ENCODE measurements at places on chromosomes 16 and 17. TPM values are rescaled to one million over a fixed set of nuclear protein-coding genes. Genes with fewer than 3 reads are reported as not detected.

DNA sequence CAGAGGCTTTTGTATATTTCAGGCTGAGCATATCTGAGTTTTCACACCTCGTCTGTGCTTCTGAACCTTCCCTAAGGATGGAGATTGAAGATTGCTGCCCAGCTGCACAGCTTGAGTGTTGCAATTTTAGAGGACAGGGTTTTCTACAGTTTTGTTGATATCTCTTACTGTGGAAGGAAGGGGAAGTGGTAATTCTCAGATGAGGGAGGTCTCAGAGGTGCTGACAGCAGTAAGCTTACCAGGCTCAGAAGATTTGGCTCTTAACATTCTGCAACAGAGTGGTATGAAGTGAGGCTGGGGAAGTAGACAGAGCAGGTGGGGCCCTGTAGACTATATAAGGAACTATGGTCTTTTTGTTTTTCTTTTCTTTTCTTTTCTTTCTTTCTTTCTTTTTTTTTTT lies 45.8 kb upstream of the ARHGAP17 start:
- DNase-seq, result no peak

- no peak for DNase-seq
Observed at GRCh38 chr16:85765211-85765610, 14.3 kb upstream of the C16orf74 start.

GRCh38 chr17:59427425-59427921 lies 96.0 kb downstream of the YPEL2 start:
- DNase-seq, result no peak

DNA sequence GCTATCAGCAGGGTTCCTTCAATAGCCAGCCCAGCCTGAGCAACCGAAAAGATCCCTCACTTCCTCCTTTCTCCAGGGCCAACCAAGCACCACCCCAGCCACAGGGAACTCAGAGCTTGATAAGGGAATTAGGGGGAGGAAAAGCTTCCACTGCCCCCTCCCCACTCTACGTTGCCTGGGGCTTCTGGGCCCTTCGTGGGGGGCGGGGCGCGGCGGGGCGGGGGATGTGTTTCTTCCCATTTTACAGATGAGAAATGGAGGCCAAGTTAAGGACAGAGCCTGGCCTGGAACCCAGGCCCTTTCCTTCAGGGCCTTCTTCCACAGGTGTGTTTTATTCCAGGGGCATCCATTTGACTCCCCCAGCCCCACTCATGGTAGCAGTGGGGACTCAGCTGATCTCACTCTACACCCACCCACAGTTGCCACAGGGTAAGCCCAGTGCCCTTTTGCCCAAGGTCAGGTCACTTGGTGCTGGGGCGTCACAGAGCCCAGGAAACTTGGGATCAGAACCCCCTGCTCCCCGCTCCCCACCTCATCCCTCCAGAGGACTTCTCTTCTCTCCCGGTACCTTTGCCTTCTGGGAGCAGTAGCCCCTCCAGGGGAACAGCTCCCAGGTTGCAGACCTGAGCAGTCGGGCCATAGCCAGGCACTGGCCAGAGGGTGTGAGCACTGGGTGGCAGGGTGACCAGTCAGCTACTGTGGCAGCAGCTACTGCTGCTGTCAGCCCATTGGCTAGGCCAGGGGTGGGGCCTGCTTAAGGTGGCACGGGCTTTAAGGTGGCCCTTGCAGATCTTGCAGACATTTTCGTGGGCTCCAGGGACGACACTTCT lies at the start of gene LDHD:
Gene LDHD (minus strand): TSS at position 700 of the 830 bp plus-strand sequence. CDS start 60 bp downstream, at position 640.
- DNase-seq, result no peak

The SYCE1L gene
- polyA plus RNA-seq, result 11.1 TPM

The RNF157 gene
- polyA plus RNA-seq, result 12.4 TPM

The QRICH2 gene
- 5.2 TPM for polyA plus RNA-seq

Measured in left renal pelvis (tissue), 4 donors.